ENCODE measurements at places on chromosomes 7 and 10.
A peak's percentile ranks its signal among the peaks of the same experiment; 100 is the strongest.

DNA sequence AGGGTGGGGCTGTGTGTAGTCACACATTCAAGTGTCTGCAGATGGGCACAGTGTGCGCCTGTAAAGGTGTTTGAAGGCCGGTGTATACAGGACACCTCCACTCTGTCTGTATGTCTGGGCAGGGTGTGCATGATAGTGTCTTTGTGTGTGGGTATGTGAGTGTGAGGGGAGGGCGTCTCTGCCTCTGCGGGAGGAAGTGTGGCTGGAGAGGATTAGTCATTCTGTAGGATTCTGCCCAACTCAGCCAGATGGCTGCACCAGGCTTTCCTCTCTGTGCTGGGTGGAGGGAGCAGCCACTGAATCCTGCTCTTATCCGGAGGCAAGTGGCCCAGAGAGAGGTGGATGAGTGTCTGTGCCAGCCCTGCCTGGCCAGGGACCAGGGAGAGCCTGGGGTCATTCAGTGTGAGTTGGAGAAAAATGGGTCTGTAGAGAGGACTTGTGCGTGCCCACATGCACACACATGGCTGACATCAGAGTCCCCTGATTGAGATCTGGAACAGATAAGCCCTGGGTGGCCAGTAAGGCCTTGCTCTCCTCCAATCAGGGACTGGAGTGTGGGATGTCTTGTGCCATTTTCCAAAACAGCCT lies 1.7 kb downstream of the SFXN3 start:
- DNase-seq: peak; percentile 88

DNA sequence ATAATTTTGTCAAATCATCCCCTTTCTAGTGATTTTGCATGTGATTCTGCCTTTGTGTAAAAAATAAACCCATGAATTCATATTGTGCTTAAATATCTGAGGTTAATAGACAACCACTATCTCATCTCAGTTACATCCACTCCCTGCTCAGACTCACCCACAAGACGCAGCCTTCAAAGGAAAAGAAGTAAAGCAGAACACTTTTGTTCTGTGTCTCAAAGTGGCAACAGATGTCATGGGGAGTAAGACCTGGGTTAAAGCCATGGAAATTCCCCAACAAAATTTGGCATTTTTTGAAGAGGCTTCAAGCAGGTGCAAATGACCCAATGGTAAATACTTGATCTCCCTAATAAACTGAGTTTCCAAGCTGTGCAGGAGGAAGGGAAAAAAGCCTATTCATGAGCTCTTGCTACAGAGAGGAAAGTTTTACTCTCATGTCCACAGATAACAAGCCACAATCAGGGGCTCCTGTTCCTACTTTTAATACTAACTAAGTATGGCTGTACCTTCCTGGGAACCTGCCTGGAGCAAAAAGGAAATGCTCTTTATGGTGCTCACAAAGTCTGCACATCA lies 4.7 kb downstream of the CYP3A7 start:
- no peak for DNase-seq

GRCh38 chr10:4623757-4624420 lies 202.1 kb upstream of the AKR1E2 start:
- DNase-seq: peak; percentile 26

- peak; percentile 50 for DNase-seq
Observed at GRCh38 chr7:31633894-31634494, 53.0 kb upstream of the PPP1R17 start.

DNA sequence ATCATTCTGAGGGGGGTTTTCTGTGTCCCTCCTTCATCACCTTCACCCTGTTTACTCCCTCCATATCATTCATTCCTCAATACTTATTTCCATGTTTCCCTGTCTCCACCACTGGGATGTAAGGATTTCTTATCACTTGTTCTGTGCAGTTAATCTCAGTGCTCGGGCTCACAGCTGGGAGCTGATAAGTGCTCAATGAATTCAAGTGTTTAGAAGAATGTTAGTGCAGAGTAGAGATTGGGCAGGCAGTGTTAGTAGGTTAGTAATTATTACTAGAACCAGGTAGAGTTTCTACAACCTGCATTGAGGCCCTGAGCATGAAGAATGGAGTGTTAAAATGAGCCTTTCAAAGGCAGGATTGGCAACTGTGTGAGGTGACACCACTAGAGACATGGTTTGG lies 458.1 kb downstream of the AUTS2 start:
- no peak for DNase-seq

GRCh38 chr10:129417870-129418269 lies 49.2 kb upstream of the MGMT start:
- peak; percentile 1 for DNase-seq

- peak; percentile 41 for DNase-seq
Observed at GRCh38 chr10:112624546-112625048, 177.6 kb downstream of the VTI1A start.

DNA sequence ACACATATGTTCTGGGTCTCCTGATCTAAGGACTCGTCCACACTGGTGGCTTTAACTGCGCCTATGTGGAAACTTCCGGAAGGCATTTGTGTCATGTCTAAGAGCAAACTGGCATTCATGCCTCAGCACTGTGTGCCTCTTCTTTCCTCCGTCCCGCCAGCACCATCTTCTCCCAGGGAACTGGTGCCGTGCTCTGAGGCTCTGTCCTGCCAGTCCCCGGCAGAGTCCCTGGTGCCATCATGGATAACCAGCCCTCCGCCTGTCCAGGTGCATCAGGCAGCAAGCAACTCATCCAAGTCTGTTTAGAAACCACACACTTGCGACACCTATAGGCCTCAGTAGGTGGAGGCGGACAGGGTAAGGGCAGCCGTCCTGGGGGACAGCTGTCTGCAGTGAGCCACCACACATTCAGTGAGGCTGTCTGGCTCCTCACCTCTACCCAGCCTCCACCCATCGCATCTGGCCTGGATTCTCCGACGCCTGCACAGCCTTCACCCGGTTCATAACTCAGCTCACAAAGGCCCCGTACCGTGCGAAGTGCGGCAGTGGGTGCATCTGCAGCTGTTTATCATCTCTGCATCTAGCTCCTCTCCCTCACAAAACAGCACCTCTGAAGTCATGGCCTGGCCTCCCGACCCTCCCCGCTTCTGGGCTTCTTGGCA lies 162.7 kb downstream of the DIP2C start:
- no peak for DNase-seq

DNA sequence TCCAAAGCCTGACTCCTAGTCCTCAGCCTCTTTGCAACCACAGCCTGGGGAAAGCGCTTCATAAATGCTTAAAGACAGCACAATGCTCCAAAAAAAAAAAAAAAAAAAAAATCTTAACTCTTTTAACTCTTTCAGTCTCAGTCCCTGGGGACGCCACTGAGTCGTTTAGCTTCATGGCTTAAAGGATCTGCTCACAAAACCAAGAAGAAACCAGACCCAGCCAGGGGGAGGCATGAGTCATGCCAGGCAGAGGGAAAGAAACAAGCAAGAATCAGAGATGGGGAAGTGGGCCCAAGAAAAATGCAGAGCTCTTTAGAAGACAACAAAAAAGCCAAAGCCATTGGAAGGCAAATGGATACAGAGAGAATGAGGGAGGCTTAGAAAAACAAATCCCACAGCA lies 32.5 kb upstream of the DOCK1 start:
- peak; percentile 29 for DNase-seq

DNA sequence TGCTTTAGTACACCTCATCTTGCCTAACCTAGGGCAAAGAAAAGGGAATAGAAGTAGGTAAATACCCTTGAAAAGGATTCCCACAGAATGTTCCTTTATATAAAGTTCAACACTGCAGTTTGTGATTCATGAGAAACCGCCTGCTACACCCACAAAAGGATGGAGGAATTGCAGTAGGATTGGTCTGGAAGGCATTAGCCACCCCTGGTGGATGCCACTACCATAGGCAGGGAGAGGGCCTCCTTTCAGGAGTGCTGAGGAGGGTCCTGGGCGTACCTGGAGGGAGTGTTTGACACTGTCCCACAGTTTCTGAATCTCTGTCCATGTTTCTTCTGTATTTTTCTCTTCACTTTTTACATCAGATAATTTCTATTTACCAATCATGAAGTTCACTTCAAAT lies 221.8 kb upstream of the TMEM72 start:
- DNase-seq: peak; percentile 40

DNA sequence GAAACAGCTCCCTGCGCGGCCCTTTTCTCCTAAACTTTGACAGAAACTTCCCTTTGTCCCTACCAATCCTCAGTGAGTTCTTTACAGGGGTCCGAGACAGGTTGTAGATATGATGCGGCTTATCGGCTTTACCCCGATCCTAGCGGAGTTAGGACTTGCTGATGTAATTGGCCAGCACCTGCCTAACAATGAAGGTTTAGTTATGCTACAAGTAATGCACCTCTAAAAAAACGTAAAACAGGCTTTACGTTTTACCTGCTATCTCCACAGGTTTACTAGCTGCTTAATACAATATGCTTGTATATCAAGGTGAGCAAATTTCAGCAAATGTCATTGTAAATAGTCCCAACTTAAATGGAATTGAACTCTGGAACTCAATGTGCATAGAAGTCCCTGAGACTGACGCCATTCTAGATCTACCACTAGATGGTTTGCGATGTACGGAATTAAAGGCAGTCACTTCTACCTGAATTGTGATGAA lies 697 bp upstream of the SNX13 start:
- DNase-seq: peak; percentile 16

- no peak for DNase-seq
Observed at GRCh38 chr7:22549667-22550513, 49.9 kb upstream of the STEAP1B start.

- no peak for DNase-seq
Observed at GRCh38 chr10:89575031-89575430, 39.6 kb upstream of the SLC16A12 start.

GRCh38 chr10:125048094-125048864 lies 106.4 kb downstream of the ZRANB1 start:
- peak; percentile 93 for DNase-seq

GRCh38 chr7:957418-958220 lies 3.1 kb upstream of the ADAP1 start:
- no peak for DNase-seq

DNA sequence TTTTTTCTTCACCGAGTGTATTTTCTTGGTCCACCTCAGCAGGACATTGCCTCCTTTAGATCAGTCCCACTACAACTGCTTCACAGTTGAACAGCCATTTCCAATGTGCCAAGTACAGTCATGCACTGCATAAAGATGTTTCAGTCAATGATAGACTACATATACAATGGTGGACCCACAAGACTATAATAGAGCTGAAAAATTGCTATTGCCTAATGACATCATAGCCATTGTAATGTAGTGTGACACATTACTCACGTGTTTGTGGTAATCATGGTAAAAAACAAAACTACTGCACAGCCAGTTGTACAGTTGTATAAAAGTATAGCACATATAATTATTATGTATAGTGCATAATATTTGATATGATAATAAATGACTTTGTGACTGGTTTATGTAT lies 113.8 kb upstream of the HPS1 start:
- DNase-seq: no peak

- DNase-seq: peak; percentile 88
Observed at GRCh38 chr10:16828114-16828568, 10.9 kb upstream of the RSU1 start.

DNA sequence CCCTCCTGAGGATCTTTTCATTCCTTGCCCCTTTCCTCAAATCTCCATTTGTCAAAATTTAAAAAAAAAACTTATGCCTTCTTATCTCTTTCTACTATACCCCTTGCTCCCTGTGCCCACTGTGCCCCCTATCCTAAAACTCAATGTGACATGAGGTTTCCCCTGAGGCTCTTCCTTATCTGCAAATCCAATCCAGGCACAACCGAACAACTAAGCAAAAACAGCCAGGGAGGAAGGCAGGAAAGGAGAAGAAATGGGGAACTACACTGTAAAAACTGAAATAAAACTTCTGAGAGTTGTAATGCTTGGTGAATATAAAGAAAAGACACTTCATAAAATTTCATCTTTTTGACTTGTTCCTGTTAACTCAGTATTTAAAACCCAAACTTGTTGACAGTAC lies 54.2 kb downstream of the CRPPA start:
- DNase-seq: no peak

GRCh38 chr10:69421611-69422308 lies 5.0 kb upstream of the TACR2 start:
- DNase-seq: no peak

DNA sequence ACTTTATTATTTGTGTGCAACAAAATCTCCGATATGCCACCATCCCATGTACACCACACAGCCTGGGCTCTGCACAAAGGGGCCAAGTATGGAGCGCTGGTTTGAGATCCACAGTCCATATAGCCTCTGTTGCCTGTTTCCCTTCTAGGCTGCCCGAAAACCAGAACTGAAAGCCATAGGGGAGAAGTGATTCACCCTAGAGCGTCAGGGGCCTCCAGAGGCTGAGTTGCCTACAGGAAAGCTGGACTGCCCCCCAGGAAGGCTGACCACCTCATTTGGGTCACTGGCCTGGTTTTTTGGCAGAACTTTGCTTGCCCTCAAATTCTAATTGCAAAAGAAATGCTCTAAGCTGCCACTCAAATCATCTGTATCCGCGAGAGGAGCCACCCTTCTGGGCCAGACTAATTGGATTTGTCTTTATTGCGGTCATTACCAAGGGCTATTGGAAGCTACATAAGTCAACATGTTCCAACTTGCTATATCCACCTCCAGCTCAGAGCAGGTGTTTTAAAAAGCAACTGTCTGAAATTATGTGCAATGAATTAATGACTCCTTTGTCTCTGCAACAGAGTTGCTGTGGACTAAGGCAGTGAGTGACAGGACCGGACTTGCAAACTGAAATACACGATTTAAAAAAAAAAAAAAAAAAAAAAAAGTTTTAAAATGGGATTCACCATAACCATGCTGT lies 28.3 kb upstream of the FRMD4A start:
- no peak for DNase-seq

DNA sequence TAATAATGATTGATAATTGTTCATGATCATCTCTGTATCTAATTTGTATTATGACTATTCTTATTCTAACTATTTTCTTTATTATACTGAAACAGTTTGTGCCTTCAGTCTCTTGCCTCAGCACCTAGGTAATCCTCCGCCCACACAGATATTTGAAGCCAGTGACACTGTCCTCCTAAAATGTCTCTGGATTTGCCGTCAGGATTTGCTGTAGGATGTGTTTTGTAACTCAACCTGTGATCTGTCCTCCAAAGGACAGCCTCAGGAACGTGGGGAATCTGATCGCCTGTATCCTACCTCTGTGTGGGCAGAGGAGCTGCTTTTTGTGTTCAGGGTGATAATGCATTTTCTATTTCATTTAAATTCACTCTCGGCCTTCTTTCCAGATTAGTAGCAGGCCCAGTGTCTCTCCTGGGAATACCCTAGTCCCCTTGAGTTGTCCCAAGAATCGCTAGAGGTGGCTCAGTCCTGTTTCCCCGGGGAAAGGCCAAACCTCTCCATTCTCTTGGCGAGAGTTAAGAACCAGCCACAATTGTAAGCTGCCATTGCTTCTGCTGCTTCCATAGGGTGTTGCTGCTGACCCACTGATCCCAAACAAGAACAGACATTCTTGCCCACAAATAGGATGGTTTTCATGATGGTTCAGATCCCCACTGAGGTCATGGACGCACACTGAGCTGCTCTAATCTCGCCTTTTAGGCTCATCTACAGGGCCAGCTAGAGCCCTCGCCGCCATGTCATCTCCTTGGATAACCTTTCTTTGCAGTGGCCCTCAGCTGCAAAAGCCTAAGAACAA lies 136.2 kb upstream of the KCNMA1 start:
- DNase-seq: no peak

DNA sequence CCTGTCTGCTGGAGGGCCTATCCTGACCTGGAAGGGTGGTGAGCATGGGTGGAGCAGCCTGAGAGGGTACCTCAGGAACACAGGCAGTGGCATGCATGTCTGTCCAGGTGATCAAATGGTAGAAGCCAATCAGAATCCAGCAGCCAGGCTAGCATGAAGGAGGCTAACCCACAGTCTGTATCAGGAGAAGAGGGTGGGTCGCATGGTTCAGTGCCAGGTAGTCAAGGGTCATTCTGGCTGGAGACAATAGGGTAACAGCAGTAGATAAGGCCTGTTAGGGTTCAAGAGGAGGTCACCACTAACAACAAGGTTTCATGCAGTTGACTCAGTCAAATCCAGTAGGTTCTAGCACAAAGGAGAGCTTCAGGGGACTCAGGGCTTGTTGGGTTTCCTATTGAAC lies 10.4 kb downstream of the ALDH18A1 start:
- DNase-seq: no peak

Measured in fibroblast of mammary gland (primary cell).